T1000 (cell line): ENCODE measurements at places on chromosomes 2 and 18.
A peak's percentile ranks its signal among the peaks of the same experiment; 100 is the strongest.

GRCh38 chr2:100831158-100831750 lies 11.3 kb downstream of the NPAS2 start:
- DNase-seq: no peak

GRCh38 chr18:35136885-35137284 lies 95.7 kb downstream of the MAPRE2 start:
- DNase-seq: no peak

DNA sequence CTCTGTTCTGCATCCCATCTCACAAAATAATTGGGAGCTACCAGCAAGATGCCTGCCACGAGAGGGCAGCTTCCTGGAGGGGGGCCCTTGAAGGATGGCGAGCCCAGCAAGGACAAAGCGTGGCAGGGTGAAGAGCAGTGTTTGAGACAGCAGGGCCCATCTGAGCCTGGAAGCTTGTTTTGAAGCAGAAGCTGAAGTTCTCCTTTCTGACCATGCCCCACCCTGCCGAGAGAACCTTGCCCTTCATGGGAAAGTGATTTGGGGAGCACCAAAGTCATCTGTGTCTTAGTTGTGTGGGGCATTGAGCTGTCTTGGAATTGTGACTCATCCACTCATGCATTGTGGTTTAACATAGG lies 216.3 kb downstream of the BCL11A start:
- no peak for DNase-seq

DNA sequence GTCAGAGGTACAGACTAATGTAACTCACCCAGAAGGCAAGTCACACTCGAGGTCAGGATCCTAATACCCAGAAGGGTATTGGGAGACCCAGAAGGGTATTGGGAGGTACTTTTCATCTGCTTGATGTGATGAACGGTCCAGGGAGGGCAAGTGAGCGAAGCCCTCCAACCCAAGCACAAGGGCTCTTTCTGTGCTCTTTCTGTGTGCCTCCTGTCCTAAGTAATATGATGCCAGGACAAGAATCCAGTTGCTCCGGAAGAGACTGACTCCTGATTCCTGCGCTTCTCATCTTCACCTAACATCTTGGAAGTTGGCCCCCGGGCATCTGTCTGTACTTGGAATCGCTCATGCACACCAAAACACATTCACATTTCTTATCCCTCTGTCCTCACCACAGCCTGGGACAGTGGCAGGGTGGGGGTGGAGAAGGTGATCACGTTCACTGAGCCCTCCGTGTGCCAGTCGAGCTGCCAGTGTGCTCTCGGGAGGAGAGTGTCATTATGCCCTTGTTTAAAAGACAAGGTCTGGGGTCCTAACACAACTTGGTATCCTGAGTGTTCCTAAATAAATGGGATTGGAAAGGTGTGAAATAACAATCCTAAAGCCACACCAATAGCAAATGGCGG lies 17.1 kb downstream of the GYPC start:
- no peak for DNase-seq

DNA sequence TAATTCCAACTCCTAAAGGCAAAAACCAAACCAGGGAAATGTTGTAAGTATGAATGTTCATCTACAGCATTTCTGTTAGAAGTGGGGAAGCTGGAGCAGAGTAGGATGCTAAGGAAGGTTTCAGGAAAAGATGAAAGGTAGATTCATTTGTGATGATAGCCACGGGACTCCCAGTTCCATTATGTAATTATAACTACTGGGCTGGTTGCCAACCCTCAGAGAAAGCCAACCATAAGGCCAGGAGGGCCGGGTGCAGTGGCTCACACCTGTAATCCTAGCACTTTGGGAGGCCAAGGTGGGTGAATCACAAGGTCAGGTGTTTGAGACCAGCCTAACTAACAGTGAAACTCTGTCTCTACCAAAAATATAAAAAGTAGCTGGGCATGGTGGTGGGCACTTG lies 288.9 kb upstream of the ETAA1 start:
- no peak for DNase-seq

DNA sequence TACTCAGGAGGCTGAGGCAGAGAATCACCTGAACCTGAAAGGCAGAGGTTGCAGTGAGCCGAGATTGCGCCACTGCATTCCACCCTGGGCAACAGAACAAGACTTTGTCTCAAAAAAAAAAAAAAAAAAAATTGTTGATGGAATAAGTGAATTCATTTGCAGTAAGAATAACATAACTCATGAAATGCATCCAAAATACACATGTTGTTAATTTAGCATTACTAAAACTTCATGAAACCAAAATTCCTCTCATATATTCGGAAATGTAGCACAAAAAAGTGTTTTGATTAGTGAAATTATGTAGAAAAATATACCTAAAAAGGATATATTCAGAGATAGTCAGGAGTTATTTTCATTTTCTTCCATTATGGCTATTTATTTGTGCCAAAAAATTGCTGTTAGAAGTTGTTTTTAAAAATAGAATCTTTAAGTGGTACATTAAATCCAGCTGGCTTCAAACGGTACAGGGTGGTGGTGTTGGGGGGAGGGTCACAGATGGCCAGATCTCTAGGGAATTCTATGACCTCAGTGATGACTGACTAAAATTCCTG lies 78.2 kb upstream of the UGP2 start:
- no peak for DNase-seq

- no peak for DNase-seq
Observed at GRCh38 chr18:68428661-68429060, 286.2 kb downstream of the TMX3 start.

- DNase-seq: no peak
Observed at GRCh38 chr2:212726403-212726802, 187.8 kb upstream of the ERBB4 start.

- no peak for DNase-seq
Observed at GRCh38 chr2:46707909-46708308, 207.7 kb downstream of the MCFD2 start.

DNA sequence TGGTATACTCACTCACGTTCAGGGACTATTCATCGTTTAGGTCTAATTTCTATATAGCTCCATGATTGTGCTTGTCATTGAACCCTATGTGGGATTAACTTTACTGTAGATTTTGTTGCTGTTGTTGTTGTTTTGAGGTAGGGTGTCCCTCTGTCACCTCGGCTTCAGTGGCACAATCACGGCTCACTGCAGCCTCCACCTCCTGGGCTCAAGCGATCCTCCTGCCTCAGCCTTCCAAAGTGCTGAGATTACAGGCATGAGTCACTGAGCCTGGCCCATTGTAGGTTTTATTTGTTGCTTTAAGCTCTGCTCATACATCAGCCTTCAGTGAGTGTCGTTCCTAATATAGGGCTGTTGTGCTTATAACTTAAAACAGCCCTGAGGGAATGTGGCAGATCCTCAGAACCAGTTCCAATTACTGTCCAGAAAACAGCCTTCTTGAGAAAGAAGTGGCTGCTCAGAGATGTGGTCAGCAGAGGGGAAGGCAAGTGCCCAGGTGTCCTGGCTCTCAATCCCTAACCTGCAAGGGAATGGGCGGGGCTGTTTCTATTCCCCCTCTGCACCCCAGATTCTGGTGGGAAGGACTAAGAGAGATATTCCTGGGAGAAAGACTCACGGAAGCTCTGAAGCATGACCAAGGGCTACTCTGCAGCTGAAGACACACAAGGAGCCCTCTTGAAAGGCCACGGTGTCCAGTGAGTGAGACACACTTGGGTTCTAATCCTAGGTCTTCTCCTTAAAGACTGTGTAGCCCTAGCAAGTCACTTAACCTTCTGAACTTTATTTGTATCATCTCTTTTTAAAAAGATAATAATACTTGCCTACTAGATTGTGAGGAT lies 79.6 kb upstream of the LCLAT1 start:
- DNase-seq: no peak

GRCh38 chr2:222919841-222920526 lies 59.1 kb downstream of the ACSL3 start:
- DNase-seq: peak; percentile 32

- DNase-seq: no peak
Observed at GRCh38 chr2:63840081-63840784, 1.5 kb upstream of the UGP2 start.

DNA sequence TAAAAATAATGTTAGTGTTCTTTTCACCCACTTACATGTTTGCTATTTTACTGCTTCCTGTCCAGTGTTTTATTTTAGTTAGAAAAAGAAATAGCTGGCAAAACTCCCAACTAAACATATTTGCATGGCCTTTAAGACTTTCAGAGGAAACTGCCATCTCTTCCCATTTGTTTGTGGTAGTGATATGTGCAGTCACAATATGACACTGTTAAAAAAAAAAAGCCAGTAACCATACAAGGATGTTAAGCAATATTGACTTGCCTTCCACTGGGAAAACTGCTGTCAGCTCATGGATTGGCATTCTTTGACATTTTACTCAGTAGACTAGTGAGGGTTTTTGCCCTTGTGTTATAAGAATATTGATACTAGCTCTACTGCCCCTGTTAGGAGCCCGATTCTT lies 29.1 kb downstream of the XIRP2 start:
- DNase-seq: no peak

GRCh38 chr2:133755480-133756300 lies 187.4 kb upstream of the NCKAP5 start:
- no peak for DNase-seq

- no peak for DNase-seq
Observed at GRCh38 chr2:8378016-8378810, 303.6 kb upstream of the ID2 start.

- DNase-seq: no peak
Observed at GRCh38 chr2:1236606-1237005, 176.7 kb upstream of the TPO start.

GRCh38 chr18:58657494-58657893 lies 13.8 kb upstream of the MALT1 start:
- DNase-seq: no peak

GRCh38 chr2:50607721-50608120 lies 424.2 kb downstream of the NRXN1 start:
- no peak for DNase-seq

DNA sequence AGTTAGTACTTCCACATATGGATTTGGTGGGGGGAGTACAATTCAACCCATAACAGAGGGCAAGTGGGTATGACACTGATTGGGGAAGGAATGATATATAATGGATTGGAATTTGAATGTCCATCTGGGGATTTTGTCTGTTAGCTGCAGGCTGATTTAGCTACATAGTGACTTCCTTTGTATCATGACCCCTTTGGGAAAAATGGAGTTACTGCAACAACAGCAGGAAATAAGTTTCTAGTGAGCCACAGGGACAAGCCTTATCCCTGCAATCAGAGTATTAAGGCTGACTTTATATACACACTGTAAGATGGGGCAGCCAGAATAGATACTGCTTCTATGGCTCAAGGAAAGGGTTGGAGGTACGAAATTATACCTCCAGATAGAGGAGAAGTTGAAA lies 404.4 kb upstream of the MEIS1 start:
- DNase-seq: no peak

DNA sequence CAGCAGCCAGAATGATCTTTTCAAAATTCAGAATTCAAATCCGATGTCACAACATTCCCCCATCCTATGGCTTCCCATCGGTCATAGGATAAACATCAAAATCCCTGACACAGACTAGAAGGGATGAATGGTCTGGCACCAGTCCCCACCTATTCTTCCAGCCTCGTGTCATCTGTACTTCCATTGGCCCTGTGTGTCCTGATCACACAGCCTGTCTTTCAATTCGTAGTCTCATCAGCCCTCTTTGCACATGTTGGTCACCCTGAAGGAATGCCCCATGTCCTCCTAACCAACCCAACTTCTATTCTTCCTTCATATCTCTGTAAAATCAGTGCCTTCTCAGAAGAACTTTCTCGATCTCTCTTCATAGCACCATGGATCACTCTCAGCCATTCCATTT lies 157.2 kb downstream of the NEB start:
- no peak for DNase-seq

GRCh38 chr2:180520206-180520605 lies 460.2 kb upstream of the UBE2E3 start:
- no peak for DNase-seq

- DNase-seq: no peak
Observed at GRCh38 chr2:68951899-68952298, 794 bp downstream of the GKN2 start.

- DNase-seq: no peak
Observed at GRCh38 chr2:2557475-2557874, 226.4 kb upstream of the MYT1L start.

- DNase-seq: no peak
Observed at GRCh38 chr2:28350791-28351285, 41.8 kb upstream of the FOSL2 start.

DNA sequence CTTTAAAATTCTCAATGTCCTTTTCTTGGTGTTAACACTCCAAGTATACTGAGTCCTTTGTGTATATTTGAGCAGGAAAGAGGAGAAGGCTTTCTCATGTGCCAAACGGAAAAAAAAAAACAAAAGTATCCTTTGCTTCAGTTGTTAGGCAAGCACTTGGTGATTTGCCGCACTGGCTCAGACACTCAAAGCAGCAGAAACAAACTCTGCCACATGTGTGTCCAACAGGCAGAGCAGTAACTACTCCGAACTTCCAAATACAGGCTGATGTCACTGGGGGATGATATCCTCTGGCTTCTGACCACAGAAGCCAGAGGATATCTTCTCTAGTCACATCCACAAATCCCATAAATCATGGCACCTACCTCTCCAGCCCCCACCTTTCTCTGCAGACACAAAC lies 108.0 kb upstream of the SALL3 start:
- no peak for DNase-seq

DNA sequence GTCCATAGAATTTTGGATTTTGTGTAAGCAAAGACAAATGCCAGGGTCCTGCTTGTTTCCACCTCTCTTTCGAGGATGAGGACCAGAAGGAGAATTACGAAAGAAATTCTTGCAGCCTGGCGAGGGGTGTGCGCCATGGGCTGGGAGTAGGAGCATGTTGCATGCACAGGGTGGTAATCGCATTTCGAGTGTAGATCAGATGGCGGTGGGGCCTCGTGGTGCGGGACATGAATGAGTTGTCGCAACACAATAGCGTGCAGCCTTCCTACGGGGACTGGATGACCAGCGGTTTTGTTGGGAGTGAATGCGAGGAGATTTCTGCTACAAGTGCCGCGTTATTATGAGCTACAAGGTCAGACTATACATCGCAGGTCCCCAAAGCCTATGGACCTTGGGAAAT lies 4.2 kb upstream of the EN1 start:
- DNase-seq: no peak

DNA sequence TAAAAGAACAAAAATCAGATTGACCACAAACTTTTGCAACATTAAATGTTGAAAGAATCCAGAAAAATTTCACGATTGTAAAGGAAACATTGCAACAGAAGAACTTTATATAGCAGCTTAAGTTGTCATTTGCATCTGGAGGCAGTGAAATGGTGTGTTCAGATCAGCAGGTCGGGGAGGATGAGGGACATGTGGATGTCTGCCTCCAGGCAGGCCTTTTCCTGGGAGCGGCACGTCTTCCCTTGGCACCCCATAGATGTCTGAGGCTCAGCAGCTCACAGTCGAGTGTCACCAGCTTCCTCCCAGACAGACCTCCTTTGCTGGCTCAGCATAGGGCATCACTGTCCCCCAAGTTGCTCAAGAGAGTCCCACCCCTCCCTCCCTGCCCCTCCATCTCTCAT lies 44.3 kb upstream of the ASB1 start:
- no peak for DNase-seq

GRCh38 chr18:6878556-6879297 lies 149.2 kb downstream of the ARHGAP28 start:
- DNase-seq: no peak
